Mesothelial cell of epicardium (in vitro differentiated cells): ENCODE measurements at places on chromosomes 2 and 18.

DNA sequence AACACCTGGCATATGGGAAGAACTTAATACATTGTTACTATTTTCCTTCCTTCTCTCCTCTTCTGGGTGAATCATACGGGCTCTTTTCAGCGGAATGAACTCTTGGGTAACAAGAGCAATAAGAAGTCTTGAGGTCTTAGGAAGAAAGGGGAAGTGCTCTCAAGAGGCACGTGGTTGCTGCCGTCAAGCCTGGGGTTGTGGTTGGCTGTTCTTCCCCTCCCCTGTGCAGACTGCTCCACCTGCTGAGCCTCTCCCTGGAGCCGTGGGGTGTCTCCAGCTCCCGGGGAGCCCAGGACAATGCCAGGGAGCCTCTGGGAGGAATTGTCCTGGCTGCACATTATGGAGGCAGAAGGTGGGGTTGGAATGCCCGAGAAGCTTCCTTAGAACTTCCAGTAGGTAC, 19.4 kb downstream of the TOGARAM2 start:
- no peak for DNase-seq

DNA sequence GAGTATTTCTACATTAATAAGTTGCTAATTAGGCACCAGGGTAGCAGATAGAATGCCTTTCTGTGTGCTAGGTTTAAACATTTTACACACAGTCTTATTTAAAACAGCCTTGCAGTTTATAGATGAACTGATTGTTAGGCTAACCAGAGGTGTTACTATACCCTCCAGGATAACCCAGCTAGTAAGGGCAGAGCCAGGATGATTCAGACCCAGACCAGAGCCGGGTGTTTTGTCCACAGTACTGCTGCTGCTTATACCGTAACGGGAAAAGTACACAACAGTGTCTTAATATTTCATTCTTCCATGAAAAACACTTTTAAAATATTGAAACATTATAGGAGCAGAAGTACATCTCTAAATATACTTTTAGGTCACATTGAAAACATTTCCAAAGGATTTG, 82.7 kb downstream of the MALT1 start:
- no peak for DNase-seq

DNA sequence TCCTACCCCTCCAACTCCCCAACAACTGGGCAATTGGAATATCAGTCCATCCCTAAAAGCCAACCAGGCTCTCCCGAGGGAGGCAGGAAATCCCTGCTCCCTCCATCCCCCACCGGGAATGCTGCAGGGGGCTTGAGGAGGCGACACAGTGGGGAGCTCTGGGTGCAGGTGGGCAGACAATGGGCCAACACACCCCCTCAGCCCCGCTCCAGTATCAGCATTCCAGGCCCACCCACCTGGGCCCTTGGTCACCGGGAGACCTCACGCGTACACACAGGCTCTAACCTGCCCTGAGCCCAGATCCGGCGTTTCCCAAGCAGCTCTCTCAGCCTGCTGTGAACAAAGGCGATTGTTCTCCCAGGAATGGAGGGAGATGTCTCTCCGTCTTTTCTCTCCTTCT, 37.6 kb upstream of the FZD7 start:
- no peak for DNase-seq

GRCh38 chr2:229520691-229521096, 193.7 kb downstream of the DNER start:
- no peak for DNase-seq

GRCh38 chr2:108029912-108030311, 43.6 kb downstream of the SLC5A7 start:
- no peak for DNase-seq

DNA sequence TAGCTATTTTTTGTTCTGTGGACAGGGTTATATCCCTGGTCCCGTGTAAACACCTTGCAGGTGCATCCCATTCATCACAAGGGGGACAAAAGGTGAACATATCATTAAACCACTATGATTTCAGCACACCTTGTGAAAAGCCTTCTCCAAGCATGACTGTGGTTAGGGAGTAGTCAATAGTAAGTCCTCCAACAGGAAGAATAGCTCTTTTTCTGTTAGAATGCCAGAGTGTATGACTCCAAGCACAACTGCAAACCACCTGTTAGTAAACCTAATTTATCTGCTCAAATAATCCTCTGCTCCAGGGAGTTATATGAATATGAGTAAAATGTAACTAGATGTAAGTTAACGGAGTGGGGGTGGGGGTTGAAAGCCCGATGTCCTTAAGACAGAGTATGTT, 240.5 kb downstream of the AGPS start:
- DNase-seq: no peak

DNA sequence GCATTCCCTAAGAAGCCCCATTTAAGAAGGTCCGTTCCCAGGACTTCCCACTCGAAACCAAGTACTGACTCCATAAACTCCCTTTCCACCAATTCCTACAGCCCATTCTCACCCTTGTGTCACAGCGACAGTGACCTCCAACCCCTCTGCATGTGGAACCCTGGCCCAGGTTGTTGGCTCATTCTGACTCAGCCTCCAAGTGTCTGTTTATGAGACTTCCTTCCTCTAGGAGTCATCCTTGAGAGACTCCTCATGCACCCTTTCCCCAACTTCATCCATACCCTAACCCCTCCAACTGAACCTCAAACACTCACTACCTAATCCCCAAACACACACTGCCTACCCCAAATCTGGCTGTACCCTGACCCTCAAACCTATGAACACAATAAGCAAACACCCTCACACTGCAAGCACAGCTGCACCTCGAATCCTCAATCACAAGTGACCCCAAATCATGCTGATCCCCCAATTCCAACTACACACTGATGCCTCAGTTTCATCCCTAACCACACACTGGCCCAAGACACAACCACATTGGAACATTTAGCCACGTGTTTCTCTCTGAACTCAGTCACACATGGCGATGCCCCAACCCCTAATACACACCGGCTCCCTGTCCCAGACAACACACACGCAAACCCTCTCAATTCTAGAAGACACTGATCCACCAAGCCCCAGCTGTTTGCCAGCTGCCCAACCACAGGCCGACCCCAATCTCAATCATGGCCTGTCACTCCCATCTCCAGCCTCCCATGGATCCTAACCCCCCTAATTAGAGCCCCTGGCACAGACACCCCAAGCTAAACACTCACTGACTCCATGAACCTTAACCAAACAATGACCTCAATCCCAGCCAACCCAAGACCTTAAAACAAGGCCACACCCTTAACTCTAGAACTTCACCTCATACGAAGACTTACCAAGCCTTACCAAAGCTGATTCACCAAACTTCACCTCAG, 219.6 kb downstream of the CYP26B1 start:
- no peak for DNase-seq

- no peak for DNase-seq
Measured at GRCh38 chr2:113039719-113040118, 12.9 kb downstream of the IL36B start.

GRCh38 chr2:58073751-58074150, 27.1 kb downstream of the VRK2 start:
- no peak for DNase-seq

GRCh38 chr18:48544661-48545415, 6.0 kb downstream of the CTIF start:
- no peak for DNase-seq

- no peak for DNase-seq
Measured at GRCh38 chr2:42223067-42223854, 54.1 kb downstream of the EML4 start.

- no peak for DNase-seq
Measured at GRCh38 chr2:220940646-220941045, 631.5 kb downstream of the EPHA4 start.

GRCh38 chr2:85959185-85959584, 70.4 kb upstream of the ST3GAL5 start:
- DNase-seq: no peak

DNA sequence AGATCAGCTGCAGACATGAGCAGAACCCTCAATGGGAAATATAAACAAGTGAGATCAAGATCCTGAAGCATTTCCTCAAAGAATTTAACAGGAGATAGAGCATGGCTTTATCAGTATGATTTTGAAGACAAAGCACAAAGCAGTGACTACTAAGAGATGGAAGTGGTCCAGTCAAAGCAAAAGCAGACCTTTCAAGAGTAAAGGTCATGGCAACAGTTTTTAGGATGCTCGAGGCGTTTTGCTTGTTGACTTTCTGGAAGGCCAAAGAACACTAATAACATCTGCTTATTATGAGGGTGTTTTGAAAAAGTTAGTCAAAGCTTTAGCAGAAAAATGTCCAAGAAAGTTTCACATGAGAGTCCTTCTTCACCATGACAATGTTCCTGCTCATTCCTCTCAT, 128.5 kb downstream of the KCNE4 start:
- no peak for DNase-seq

- no peak for DNase-seq
Measured at GRCh38 chr18:47679864-47680263, 250.6 kb downstream of the SMAD2 start.

DNA sequence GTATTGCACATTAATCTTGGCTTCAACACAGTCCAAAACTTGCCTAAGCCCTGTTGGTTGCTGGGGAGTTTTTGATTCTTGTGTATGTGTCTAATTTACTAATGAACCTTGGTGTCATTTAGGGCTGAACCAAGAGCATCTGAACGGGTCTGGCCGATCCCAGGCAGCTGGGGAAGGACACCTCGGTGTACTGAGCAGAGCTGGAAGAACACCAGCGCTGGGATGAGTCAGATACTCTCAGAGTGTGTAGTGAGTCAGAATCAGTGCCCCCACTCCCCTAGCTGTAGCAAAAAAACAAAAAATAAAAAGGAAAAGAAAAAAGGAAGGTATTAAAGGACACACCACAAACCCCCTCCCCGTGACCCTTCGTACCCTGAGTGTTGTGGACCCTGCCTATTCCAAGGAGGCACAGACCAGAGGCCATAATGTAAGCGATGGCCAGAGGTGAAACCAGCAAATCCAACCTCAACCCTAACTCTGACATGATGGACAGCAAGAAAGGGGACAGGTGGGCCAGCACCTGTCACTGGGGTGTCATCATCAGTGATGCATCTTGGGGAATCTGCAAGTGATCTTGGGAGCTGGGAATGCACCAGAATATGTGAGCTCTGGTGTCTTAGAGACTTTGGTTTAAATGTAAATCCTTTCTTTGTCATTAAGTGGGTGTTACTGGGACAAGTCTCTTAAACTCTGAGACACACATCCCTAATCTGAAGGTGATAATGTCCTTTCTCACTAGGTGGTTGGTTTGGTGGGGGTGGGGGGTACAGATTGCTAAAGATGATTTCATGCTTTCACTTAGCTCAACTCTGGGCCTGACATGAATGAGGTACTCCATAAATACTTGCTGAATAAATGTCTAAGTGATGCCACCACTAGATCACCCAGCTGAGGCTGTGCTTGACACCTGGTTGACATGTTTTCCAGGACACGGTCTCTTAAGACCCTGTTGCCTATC, 34.2 kb upstream of the NCOA1 start:
- DNase-seq: no peak

DNA sequence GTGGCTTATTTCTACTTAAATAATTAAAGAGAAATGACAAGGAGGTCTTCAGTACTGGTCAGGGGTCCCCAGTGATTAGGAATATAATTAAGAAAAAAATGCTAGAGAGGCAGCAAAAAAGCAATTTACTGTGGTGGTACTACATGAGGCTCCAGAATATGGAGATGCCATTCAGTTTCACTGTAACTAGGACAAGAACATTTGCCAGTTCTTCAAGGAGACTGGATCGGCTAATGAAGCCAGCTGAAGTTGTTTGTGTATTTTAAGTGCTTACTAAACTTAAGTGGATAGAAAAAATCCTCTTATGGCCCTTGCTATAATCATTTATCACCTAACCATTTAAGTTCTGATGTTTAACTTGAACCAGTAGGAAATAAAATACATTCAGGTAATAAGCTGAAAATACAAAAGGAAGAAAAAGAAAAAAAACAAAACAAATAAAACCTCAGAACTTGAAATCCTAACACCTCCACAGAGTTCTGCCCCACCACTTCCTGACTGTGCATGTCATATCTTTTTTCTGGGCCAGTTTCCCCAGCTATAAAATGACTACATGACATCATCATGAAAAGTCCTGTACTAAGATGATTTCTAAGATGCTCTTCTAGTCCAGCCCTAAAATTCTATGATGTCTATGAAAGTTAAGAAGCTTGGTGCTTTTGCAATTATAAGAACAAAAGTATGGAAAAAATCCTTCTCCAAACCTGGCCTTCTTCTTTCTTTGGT, 98.0 kb downstream of the TRABD2A start:
- no peak for DNase-seq

DNA sequence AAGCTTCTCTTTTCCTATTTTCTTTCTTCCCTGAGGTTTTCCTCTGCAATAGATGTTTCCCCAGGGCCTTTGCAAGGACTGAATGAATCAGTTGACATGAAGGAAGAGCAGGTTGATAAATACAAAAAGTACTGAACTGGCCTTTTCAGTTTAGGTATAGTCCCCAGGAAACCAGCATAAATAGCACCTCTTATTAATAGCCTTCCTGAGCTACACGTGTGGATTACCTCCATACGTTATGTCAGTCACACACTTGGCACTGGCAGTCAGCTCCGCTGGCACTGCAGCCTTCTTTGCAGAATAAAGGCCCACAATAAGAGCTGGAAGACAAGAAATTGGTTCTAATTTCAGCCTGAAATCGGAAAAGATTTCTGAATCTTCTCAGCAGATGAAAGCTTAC, 60.7 kb downstream of the KCTD18 start:
- DNase-seq: no peak
